ENCODE measurements at places on chromosomes 3 and 15.
A peak's percentile ranks its signal among the peaks of the same experiment; 100 is the strongest.

- no peak for DNase-seq
Measured at GRCh38 chr3:154044671-154045070, 76.5 kb upstream of the ARHGEF26 start.

DNA sequence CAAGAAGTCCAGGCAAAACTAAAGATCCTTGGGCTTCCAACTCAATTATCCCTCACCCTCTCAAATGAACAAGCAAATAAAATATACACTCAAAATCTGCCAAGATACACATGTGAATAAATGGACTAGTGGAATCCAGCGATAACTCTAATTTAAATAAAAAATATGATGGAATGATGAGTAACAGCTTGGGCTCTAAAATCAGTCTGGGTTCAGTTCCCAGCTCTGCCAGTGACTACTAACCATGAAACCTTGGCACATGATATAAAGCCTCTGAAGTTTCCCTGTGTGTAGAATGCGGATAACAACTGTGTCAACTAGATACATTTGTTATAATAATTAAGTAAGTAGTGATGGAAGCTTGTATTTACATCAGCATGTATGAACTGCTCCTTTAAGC, 81.3 kb downstream of the CADPS start:
- DNase-seq, result no peak

- peak; percentile 82 for DNase-seq
Measured at GRCh38 chr3:172201136-172201869, 161.9 kb downstream of the FNDC3B start.

DNA sequence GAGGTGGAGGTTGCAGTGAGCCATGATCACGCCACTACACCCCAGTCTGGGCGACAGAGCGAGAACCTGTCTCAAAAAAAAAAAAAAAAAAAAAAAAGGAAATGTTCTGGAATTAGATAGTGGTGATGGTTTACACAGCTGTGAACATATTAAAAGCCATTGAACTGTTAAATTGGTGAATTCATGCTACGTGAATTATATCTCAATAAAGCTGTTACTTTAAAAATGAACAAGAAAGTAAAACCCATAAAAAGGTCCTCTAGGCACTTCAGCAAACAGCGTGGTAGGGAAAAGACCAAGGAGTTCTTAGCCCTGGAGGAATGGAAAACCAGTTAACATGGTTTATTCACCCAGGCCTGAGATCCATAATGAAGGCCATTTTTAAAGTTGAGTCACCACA, 180.1 kb downstream of the ATG7 start:
- no peak for DNase-seq

DNA sequence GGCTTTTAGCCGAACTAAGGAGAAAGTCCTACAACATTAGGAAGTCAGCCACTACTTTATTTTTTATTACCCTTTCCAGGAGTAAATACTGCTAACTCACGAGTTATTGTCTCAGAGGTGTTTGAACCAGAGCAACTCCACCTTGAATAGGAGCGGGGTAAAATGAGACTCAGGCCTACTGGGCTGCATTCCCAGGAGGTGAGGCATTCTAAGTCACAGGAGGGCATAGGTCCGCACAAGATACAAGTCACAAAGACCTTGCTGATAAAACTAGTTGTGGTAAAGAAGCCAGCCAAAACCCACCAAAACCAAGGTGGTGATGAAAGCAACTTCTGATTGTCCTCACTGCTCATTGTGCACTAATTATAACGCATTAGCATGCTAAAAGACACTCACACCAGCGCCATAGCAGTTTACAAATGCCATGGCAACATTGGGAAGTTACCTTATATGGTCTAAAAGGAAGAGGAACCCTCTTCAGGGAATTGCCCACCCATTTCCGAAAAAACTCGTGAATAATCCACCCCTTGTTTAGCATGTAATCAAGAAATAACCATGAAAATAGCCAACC, 555.9 kb downstream of the IGSF11 start:
- no peak for DNase-seq

DNA sequence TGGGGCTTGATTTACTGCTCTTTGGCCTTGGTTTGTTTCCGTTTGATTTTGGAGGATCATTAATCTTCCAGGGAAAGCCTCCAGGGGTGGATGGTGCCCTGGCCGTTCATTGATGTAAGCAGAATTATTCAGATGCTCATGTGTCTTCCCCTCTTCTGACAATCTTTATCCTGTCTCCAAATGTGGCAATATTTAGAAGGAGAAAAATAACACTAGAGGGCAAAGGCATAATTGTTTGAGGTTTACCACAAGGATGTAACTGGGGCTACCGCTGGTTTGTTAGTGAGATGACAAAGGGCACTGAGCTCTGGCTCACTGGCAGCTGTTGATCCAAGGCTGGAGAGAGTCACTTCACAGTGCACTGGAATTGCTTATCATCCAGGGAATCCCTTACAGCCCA, 18.2 kb upstream of the PLCL2 start:
- no peak for DNase-seq

GRCh38 chr3:4795905-4796304, 183.3 kb upstream of the BHLHE40 start:
- no peak for DNase-seq

- no peak for DNase-seq
Measured at GRCh38 chr3:7760718-7761117, 740.9 kb upstream of the LMCD1 start.

- no peak for DNase-seq
Measured at GRCh38 chr3:12895391-12896062, 54.2 kb upstream of the RPL32 start.

DNA sequence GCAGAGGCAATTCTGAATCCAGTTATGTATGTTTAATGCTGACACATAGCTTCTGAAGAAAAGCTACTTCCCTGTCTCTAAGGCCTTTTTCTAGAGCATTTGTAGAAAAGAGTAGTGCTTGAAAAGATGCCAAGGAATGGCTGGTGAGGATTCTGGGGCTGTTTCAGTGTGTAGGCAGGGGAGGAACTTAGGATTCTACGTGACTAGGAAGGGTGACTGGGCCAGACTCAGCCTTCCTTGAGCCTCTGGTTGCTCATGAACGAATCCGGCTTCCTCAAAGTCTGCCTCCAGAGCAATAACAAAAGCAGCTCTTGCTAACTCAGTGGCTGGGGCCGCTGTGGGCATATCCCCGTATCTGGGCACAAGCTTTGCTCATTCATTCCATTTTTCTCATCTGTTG, 104.8 kb upstream of the WNT5A start:
- no peak for DNase-seq

GRCh38 chr3:127412578-127413317, 124.9 kb upstream of the PRR20G start:
- DNase-seq, result no peak

DNA sequence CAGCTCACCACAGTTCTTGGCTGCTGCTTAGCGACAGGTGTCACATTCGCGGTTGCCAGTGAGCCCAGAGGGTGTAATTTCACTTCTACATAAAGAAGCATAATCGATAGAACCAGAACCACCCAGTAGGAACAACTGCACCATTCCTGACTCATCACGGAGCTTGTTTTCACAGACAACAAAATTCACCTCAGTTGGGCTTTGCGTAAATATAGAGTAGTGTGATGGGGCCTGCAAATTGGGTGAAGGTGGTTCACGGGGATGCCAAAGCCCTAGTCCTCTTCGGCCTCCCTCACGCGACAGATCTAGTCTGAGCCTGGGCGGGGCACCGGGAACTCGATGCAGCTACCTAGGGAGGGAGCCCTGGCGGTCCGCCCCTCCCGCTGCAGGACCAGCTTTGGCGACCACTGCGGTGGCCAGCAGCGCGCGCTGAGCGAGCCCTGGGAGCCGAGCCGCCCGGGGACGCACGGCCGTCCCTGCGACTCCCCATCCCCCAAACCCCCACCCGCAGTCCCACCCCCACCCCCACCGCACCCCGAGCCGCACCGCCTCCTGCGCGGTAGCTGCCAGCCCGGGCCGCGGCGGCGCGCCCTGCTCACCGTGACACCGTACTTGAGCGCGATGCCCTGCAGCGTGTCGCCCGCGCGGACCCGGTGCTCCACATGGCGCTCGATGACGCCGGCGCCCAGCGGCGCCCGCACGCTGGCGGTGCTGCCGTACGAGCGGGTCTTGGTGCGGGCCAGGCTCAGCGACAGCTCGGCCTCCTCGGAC, 519 bp downstream of the LYSMD2 start:
- DNase-seq, result no peak

GRCh38 chr3:183254487-183255347, 1.7 kb downstream of the B3GNT5 start:
- no peak for DNase-seq

GRCh38 chr3:110567029-110567428, 504.6 kb upstream of the NECTIN3 start:
- DNase-seq, result no peak

DNA sequence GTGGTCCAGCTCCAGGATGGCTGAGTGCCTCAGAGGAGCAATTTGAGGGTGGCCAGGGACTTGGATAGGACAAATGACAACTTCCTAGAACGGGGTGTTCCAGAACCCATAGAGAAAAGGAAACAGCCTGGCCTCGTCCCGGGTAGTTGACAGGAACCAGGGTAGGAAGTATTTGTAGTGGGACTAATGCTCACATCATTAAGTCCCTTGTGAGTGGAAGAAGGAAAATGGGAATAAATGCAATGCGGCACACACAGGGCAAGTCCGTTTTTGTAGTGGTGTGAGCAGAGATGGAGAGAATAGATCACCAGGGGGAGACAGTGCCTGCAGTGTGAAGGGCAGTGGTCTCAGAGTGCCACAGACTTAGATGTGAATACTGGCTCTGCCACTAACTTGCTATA, 19.6 kb downstream of the TIMP4 start:
- no peak for DNase-seq

DNA sequence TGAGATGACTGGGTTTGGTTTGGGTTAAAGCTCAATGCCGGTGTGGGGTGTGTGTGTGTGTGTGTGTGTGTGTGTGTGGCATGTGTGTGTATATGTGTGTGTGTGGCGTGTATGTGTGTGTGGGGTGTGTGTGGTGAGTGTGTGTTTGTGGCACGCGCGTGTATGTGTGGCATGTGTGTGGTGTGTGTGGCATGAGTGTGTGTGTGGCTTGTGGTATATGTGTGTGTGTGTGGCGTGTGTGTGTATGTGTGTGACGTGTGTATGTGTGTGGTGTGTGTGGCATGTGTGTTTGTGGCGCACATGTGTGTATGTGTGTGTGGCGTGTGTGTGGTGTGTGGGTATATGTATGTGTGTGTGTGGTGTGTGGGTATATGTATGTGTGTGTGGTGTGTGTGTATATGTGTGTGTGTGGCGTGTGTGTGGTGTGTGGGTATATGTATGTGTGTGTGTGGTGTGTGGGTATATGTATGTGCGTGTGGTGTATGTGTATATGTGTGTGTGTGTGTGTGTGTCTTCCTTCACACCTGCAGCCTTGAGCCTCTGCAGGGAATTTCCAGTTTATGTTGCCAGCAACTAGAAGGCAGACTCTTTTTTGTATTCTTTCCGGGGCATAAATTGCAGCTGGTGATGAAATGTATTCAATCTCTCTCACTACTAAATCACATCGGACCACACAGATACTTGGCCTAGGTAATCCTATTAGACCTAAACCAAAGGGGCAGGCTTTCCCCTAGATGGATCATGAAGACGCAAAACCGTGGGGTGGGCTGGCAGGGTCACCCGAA, 34.8 kb downstream of the CHRD start:
- no peak for DNase-seq

GRCh38 chr15:101451266-101451799, 38.2 kb downstream of the PCSK6 start:
- DNase-seq, result peak; percentile 7

DNA sequence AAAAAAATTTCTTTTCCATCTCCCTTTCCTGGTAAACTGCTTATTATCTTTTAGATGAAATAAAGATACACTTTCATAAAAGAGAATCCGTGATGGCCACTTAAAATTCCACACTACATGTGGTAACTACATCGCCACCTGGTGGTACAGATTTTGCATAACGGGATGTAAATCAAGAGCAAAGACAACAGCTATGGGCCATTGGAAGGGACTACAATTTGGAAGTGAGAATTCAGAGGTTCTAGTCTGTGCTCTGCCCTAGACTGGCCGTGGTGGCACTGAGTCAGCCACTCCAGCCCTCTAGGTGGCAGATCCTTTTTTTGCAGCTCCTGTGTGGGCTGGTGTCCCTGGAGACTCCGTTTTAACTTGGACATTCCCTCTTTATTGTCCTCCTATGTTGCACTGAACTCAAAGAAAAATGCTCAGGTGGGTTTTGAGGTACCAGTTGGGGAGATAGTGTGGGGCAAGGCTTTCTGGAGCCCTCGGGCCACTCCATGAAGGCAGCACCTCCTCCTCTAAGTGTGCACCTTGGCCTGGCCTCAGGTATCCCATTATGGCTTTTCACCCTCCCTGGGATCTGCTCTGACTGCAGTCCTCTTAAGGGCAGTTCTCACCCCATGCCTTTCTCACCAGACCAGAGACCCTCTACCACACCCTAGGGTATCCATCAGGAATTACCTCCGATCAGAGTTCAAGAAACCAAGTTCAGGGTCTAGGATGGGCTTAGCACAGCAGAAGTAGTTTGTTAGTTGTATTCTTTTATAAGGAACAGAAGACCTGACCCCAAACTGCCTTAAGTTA, 54.9 kb downstream of the SPSB4 start:
- peak; percentile 62 for DNase-seq

GRCh38 chr3:88084097-88084501, 25.0 kb downstream of the ZNF654 start:
- DNase-seq, result no peak

DNA sequence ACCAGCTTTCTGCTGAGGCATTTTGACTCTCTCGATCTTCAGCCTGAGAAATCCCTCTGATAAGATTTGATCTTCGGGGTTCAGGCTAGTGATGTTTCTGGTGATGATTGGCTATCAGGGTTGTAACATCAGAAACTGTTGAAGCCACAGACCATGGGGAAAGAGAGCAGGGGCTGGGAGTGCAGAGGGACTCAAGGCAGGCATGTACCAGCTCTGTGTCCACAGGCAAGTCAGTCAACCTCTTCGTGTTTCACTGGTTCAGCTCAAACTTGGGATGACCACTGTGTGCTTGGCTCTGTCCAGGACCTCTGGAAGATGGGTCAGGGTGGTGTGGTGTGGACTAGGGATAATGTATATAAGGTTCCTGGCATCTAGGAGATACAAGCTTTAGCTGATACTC, 116.5 kb downstream of the EEFSEC start:
- DNase-seq, result no peak

- DNase-seq, result no peak
Measured at GRCh38 chr3:121863801-121864200, 28.8 kb downstream of the EAF2 start.

GRCh38 chr3:197238842-197239241, 59.6 kb downstream of the DLG1 start:
- DNase-seq, result no peak

GRCh38 chr3:194606941-194607340, 26.3 kb downstream of the TMEM44 start:
- DNase-seq, result no peak

DNA sequence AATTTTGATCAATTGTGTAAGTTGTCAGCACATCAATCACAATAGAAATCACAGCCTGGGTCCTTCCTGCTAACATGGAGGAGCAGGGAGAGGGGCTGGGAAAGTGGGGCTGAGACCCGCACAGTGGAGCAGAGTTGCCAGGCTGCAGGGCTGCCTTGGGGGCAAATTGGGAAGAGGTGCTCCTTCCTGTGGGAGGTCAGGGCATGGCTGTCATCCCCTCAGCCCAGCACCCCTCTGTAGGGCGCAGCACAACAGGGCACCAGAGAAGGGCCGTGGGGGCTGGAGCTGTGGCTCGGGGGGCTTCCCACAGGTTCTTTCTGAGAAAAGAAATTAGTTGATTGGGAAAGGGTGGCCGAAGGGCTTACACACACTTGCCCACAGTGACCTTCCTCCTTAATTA, 126.3 kb downstream of the NSMCE3 start:
- DNase-seq, result no peak

- peak; percentile 86 for DNase-seq
Measured at GRCh38 chr3:150180334-150180733, 209.6 kb upstream of the PFN2 start.

GRCh38 chr3:151395806-151396205, 11.3 kb upstream of the P2RY12 start:
- DNase-seq, result no peak

- DNase-seq, result no peak
Measured at GRCh38 chr15:84702961-84703482, 12.9 kb downstream of the SEC11A start.

Data from DMS 273 treated with DMSO at 0.1 percent for 48 hours (cell line).